ENCODE measurements at places on chromosomes 1 and 21.

DNA sequence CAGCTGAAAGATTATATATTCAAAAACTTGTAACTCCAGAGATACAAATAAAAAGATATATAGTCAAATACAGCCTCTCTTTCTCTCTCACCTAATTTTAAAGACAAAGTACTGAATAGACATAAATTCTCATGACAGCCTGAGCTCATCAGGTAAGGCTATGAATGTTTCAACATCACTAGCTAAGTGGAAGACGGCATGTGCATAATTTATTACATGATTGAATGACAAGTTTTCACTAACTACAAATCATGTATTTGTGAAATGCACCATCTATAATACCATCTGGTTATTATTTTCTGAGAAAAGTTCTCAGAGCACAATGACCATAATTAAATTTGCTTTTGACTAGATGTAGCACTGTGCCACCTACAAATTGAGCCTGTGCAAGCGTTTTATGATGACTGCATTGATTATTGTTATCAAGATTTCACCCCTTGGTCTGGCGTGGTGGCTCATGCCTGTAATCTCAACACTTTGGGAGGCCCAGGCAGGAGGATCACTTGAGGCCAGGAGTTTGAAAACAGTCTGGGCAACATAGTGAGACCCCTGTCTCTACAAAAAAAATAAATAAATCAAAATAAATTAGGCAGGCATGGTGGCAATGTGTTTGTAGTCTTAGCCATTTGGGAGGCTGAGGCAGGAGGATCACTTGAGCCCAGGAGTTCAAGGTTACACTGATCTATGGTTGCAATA, 128.2 kb downstream of the APP start:
- no peak for DNase-seq

DNA sequence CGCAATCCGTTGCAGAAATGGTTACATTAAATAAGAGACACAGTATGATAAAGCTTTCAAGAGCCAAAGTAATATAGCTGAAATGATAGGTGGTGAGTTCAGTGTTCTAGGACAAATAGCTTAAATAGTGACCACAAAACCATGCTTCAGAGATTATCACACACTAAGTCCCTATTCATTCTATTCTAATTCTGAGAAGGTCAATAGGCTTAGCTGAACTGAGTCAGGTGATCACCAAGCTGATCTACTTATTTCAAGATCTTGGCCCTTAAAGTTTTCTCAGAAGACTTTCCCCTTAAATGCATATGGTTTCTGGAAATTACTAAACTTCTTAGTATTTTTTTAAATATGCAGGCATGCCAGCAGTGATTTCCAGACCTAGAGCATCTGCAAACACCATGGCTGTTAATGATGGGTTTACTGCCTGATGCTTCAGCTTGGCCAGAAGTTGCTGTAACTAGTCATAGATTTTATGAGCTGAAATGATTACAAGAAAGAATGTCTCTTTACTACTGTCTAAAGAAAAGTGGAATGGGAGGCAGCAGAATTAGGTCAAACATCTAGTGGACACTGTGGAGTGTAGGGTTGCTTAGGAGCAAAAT, 242.9 kb downstream of the ST6GALNAC3 start:
- DNase-seq: no peak

- DNase-seq: no peak
Observed at GRCh38 chr21:36023092-36023480, 37.2 kb downstream of the SETD4 start.

DNA sequence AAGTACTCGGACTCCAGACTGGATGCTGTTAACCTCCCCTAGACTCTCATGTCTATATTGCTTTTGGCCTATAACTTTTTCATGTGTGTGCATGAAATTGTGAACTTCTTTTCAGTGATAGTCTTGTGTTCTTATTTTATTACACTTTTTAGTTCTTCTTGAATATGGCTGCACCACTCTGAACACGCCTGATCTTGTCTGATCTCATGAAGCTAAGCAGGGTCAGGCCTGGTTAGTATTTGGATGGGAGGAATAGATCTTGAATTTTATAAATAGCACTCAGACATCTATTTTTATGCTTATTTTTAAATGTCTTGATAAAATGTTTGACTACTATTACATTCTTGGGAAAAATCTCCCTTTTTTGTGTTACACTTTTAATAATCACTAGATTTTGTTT, 22.4 kb downstream of the TCP10L start:
- DNase-seq: no peak

GRCh38 chr1:189992856-189993255, 484.8 kb downstream of the BRINP3 start:
- DNase-seq: no peak

- DNase-seq: no peak
Observed at GRCh38 chr1:113747376-113747775, 11.9 kb downstream of the PHTF1 start.

DNA sequence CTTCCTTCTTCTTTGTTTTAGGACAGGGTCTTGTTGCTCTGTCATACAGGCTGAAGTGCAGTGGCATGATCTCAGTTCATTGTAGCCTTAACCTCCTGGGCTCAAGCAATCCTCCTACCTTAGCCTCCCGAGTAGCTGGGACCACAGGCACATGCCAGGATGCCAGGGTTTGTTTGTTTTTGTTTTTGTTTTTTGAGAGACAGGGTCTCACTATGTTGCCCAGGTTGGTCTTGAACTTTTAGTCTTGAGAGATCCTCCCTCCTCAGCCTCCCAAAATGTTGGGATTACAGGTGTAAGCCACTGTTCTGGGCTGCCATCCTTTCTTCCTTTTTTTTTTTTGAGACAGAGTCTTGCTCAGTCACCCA, 56.5 kb upstream of the SLC45A1 start:
- DNase-seq: no peak

DNA sequence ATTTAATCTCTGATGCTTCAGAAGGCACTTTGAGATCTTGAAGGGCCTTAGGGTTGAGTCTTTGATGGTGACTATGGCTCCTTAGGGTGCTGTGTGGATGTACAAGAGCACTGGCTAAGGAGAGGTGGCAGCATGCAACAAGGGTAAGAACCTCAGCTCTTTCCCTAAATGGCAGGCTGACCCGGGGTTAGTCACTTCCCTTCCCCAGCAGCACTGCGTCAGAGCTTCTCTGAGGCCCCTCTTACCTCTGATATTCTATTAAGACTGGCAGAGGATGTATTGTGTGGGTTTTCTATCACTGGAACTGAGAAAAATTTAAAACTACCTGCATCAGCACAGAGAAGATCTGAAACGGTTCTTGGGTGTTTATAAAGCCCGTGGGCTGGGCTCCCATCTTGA, 11.8 kb downstream of the C1orf116 start:
- no peak for DNase-seq

DNA sequence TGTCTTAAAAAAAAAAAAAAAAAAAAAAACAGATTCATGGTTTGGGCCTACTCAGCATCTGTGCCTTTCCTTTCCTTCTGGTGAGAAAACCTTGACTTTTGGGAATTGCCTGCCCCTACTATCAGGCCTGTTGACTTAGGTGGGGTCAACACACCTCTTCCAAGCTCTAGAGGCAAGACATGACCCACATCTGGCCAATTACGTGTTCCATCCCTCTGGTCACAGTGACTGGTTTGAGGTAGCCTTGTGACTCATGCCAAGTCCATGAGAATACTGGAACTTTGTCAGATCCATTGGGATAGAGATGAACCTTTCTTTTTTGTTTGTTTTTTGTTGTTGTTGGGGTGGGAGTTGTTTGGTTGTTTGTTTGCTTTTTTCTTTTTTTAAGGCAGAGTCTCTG, 37.3 kb upstream of the KHDRBS1 start:
- no peak for DNase-seq

DNA sequence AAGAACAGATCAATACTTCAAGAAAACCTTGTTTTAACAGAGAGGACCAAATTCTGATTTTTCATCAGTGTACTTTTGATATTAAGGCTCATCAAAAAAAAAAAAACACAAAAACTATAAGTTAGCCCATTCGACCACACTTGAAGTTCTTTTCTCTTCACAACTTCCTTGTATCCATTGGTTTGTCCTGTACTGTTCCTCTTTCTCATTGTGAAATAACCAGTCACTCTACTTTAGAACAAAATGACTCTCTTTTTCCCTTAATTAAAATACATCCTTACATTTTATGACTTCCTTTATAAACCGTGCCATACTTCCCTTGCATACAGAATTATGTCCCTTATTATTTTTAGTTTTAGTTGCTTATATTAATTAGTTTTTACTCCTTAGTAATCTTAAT, 8.4 kb downstream of the QSOX1 start:
- no peak for DNase-seq

DNA sequence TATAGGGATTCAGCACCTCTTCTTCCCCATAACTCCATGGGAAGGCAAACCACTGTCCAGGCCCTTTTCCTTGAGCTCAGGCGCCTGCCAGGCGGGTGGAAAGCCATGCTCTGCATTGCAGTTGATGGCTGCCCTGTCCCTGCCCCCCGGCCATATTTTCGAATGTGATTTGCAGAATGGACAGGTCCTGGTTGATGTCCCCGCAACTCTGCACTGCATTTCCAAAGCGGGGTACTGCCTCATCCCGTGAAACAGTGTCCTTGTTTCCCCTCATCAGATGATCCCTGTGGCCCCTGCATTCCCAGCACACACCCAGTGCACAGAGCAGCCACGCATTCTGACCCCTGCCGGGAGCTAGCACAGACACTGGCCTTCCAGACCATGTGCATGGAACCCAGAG, 33.7 kb upstream of the SCMH1 start:
- DNase-seq: no peak

DNA sequence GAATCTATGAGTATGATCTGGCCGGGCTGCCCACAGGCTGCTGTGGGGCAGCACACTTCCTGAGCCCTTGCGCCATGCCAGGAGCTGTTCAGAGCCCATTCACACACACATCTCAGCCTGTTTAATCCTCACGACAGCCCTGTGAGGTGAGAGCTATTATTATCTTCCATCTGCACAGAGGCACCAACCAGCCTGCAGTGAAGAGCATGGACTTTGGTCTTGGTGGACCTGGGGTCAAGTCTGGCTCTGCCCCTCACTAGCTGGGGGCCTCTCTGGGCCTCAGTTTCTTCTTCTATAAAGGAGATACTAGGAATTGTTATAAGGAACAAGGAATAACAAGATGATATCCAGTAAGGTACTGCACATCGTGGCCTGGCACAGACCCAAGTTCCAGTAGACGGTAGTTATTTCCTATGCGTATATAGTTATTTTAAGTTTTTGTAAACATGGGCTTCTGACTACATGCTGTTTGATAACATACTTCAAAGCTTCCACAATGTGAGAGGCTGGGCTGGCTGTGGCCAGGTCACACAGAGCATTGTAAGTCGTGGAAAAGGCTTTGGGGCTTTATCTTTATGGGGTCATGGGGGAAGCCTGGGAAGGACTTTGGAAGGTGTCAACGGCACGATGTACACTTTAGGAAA, 3.4 kb upstream of the PADI2 start:
- no peak for DNase-seq

DNA sequence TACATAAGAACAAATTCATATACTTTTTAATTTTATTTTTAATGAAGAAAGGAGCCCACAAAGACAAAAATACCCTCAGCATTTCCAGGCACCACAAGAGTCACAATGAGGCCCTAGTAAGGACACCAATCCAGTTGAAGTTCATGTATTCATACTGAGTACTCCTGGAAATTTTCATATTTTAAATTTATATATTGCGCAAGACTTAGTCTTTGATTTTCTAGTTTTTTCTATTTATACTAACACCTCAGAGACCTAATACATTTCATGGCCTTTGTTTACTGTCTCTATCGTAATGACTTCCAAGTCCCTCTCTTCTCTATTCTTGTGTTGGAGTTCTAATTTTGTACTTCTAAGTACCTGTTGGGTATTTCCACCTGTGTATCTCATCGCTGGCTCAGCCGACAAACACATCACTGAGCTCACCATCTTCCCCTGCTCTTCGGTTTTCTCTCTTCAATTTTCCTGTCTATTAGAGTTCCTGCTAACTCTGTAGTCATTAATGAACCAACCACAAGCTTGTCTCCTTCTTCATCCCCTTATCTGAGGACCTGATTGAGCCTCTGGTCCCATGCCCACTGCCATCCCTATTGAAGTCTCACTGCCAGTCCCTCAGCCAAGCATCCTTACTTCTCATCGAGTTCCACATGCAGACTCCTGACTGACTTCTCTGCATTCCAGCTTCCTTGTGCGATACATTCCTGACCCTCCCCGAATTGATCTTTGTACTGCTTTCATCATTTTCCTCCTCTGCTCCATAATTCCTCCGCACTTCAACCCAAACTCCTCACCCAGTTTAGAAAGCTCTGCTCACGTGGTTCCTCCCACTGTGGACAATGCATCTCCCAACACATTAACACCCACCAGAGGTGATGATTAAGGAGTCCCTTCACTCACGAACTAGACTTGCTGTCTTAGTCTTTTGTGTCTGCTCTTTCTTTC, 17.3 kb upstream of the IRF2BP2 start:
- no peak for DNase-seq

- DNase-seq: no peak
Observed at GRCh38 chr1:240030236-240030635, 61.4 kb upstream of the FMN2 start.

GRCh38 chr1:151067185-151067584, 3.4 kb upstream of the GABPB2 start:
- no peak for DNase-seq

DNA sequence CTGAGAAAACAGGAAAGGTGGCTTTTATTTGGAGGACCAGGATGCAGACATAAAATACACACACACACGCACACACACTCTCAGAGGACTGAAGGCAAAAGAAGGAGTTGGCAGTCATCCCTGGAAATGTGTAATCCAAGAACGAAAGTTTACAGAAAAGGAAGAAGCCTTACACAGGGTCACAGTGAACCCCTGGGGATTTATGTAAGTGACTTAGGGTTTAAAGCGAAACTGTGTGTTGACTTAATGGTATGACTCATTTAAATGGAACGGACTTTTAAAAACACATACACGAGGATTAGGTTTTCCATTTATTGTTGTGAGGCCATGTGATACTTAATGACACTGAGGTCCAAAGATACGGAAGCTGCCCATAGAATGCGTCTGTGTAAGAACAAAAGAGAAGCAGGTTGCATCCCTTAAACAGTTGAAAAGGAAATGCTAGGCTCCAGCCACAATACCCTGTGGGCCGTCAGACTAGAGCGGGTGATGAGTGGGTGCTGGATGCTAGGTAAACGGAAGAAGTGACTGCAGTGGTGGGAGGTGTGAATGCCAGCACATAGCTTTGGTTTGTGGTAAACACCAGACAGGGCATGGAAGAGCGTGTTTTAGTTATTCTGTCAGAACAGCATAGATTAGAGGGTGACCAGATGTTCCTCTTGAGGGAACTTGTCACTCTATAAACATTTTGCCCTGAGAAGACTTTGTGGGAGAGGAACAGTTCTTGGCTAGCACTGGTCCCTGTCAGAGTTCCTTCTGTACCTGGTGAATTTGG, 21.6 kb upstream of the BCL10 start:
- DNase-seq: peak; percentile 41

- no peak for DNase-seq
Observed at GRCh38 chr1:230977761-230978490, 735 bp downstream of the TTC13 start.

- no peak for DNase-seq
Observed at GRCh38 chr21:39637197-39637970, 24.6 kb downstream of the B3GALT5 start.

GRCh38 chr1:243902100-243902499, 52.1 kb upstream of the AKT3 start:
- DNase-seq: no peak
